ENCODE measurements at places on chromosomes 6 and 20.
A peak's percentile ranks its signal among the peaks of the same experiment; 100 is the strongest.

GRCh38 chr6:31836047-31836473 lies 8.5 kb downstream of the HSPA1B start:
- no peak for DNase-seq

GRCh38 chr20:53592992-53593465 lies 610 bp downstream of the ZNF217 start:
- DNase-seq: peak; percentile 55

GRCh38 chr6:33276864-33277662 lies at the start of gene B3GALT4:
Gene B3GALT4, plus strand, starts transcription at chr6:33277123. Its CDS starts 297 bp downstream, at chr6:33277420.
- DNase-seq: peak; percentile 74

- DNase-seq: no peak
Measured at GRCh38 chr6:21531393-21531792, 62.2 kb upstream of the SOX4 start.

- no peak for DNase-seq
Measured at GRCh38 chr20:51244466-51244865, 221.6 kb upstream of the KCNG1 start.

- no peak for DNase-seq
Measured at GRCh38 chr20:2814076-2814475, 711 bp upstream of the C20orf141 start.

DNA sequence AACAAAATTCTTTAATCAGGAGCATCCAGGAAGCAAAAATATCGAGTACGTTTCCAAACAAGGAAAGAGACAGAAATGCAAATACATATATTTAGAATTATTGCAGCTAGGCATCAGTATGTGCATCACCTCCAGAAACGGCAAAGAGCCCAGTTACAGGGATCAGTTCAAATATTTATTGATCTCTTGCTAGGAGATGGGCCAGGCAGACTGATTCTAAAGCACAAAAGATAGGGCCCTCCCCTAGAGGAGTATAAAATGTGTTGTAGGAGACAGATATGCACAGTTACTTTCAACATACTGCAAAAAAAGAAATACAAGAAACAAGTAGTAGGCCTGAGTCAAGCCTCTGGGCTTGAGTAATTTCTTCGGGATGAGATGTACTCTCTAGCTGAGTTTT lies 80.7 kb upstream of the NHSL1 start:
- DNase-seq: no peak

DNA sequence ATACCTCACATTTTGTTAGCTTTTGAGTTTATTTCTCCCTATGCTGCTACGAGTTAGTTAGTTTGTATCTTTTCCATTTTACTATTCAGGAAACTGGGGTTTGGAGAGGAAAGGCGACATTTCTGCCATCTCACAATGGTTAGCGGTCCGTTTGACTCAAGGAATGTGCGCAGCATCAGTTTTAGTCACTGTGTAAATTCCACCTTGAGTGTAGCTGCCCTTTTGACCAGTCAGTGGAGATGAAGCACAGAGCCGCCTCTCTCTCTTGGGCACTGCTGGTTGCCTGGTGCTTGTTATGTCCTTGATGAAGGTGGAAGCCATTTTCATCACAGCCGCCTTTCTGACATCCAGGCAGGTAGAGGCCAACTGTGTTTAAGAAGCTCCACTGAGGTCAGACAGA lies 185.5 kb downstream of the SCP2D1 start:
- DNase-seq: no peak

GRCh38 chr6:145823328-145823944 lies 8.8 kb upstream of the FBXO30 start:
- no peak for DNase-seq

DNA sequence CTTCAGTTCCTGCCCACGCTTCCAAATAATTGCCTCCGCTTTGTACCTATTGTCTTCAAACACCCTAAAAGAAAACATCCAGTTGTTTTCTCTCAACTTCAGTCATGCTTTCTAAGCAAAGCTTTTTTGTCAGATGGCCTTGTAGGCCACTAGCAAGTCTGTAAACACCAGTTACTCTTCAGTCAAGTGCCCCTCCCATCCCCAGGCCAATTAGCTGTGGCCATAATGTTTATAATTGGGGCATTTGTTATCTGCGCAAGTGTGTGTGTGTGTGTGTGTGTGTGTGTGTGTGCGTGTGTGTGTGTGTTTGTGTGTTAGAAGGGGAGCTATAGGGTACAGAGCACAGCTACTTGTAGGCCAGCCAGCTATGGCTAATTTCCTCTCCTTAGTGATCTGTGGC lies 272.4 kb upstream of the MARCKS start:
- no peak for DNase-seq

DNA sequence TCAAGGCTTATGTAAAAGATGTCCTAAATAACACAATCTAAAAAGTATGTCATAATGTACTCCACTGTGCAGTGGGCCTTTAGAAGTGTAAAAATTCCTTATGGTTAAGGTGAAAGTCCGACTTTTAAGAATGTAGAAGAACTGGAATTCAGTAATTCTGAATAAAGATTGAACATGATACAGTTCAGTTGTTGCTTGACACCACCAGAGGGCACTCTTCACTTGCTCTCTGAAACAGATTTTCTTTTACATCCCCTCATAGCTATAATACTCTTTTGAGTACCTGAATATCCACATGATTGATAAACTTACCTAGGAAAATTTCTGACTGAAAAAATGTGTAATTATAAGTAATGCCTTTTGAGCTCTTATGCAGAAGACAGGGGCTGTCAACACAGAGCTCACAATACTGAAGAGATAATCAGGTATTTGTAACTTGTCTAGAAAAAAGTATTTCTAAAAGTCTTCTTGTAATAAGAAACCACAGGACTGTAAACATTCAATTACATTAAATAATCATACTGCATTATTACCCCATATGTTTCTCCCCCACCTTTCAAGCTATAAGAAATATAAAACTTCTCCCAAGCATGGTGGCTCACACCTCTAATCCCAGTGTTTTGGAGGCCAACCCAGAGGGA lies 92.1 kb downstream of the POPDC3 start:
- no peak for DNase-seq
